Right renal pelvis (tissue), 4 donors: ENCODE measurements at places on chromosomes 4 and X.

DNA sequence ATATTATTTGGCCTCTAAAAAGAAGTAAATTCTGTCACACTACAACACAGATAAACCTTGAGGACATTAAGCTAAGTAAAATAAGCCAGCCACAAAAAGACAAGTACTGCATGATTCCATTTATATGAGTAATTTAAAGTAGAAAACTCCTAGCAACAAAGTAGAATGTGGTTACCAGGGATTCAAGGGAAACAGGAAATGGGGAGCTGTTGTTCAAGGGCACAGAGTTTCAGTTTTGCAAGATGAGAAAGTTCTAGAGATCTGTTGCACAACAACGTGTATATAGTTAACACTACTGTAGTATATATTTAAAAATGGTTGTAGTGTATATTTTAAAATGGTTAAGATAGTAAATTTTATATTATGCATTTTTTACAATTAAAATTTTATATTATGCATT is 25.4 kb downstream of the SEC31A start:
- no peak for DNase-seq

- DNase-seq, result no peak
Observed at GRCh38 chrX:27675493-27675892, 85.3 kb downstream of the DCAF8L2 start.

DNA sequence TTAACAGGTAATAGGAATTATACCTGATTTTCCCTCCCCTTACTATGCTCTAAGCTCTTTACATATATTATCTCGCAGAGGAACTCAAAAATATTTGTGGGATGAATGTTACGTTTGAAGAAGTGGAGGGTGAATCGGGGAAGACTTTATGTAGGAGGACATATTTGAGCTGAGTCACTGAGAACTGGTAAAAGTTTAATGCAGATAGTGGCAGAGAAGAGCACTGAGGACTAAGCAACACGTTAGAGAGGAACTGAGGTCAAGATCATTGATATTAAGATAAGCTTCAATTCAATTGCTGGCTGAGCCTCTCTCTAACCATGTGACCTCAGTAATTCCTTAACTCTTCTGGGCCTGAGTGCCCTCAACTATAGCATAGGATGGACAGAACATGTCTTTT is 26.4 kb upstream of the ELOVL6 start:
- DNase-seq, result no peak

DNA sequence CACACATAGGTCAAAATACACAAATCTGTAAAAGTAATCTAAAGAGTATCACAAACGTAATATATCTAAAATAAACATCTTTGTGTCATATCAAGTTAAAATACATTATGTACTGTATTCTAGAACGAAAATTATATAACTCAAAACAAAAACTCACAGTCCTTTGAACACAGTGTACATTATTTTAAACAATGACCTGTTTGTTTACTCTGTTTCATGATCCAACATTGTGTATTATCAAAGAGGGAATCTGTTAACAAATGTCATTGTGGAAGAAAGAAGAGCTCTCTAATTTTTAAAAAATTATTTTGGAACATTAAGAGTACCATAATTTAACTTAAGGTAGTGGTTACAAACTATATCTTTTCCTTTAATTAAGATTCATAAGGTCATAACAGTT is 144.1 kb downstream of the FRYL start:
- DNase-seq, result no peak

- DNase-seq, result no peak
Observed at GRCh38 chrX:20980426-20980825, 393.8 kb upstream of the CNKSR2 start.

- DNase-seq, result no peak
Observed at GRCh38 chr4:151022586-151022985, 7.5 kb upstream of the LRBA start.

DNA sequence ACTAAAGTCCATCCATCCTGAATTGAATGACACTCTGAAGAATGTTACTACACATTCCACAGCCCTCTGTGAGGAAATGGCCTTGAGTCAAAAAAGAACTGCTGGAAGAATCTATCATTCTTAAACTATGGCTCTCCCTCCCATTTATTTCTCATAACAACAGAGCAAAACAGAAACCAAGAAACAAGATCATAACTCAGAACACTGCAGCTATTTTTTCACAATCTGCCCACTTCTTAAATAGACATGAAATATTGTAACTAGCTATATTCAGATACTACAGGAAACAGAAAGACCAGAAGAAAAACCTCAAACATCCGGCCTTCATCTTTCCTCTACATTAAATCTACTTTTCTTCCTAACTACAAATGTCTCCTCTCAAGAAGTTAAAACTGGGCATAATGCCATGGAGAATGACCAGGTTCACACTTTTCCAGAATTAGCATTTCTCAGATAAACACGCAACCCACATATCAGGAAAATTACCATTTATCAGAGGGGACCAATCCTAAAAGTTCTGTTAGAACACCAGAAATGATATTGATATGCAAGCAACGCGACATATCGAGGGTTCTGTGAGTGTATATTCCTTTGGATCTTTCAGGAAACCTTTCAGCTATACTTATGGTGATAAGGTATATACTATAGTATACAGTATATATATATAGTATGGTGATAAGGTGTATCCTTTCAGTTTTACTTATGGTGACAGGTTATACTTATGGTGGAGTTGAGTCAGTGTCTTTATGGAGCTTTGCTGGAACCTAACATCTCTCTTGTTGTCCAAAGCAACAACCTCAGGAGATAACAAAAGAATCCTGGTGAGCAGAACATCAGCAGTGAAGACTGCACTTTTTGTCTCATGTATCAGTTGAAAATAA is 60.4 kb upstream of the IRF2 start:
- DNase-seq, result no peak

GRCh38 chrX:27599928-27600327 is 9.8 kb downstream of the DCAF8L2 start:
- no peak for DNase-seq

- no peak for DNase-seq
Observed at GRCh38 chrX:153861151-153861550, 24.8 kb downstream of the L1CAM start.

- DNase-seq, result no peak
Observed at GRCh38 chr4:2163311-2163821, 78.6 kb downstream of the HAUS3 start.

DNA sequence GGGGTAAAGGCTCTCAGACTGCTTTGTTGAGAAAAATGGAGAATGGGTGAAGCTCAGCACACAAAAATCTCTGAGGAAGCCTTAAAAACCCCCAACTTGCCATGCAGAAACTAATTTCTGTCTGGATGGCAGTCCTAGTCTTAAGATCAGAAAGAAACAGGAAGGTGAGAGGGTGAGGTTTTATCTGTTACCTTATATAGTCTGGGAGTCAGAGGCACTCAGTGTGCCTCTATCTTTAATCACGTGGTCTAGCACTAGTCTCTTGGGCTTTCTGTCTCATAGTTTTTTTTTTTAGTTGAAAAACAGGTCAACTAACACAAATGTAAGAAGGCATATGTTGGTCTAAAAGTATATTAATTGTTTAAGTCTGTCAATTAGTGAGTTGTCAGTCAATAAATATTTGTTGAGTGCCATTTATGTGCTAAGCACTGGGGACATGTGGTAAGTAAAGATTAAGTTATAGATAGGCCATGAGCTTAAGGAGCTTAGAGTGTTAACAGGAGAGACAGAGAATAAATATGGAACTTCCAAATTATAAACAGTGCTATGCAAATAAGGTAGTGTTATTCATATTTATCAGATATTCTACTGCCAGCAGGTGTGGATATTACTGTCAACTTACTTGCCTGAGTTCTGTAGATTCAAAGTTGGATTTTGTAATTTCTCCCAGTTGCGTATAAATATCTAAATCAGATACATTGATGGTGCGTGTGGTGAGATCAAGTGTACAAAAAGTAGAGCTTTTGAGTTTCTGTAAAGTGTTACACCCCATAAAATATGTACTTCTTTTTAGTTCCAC is 7.0 kb downstream of the CYBB start:
- no peak for DNase-seq

- no peak for DNase-seq
Observed at GRCh38 chrX:149568701-149569296, 18.5 kb downstream of the MAGEA9B start.

DNA sequence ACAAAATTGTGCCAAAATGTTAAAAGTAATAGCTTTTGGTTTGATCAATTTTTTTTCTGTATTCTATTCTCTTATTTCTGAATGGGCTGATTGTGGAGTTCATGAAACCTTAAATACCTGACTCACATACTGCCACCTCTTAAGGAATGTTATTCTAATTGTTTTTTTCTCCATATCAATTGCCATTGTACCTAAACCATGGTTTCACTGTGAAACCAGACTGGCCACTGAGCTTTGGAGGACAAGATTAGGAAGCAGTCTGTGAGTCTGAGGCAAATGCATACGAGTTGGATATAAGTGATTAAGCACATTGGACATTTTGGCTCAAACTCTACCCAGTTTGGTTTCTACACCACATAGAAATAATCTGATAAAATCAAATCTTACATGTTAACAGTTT is 184.0 kb downstream of the IQCM start:
- no peak for DNase-seq

DNA sequence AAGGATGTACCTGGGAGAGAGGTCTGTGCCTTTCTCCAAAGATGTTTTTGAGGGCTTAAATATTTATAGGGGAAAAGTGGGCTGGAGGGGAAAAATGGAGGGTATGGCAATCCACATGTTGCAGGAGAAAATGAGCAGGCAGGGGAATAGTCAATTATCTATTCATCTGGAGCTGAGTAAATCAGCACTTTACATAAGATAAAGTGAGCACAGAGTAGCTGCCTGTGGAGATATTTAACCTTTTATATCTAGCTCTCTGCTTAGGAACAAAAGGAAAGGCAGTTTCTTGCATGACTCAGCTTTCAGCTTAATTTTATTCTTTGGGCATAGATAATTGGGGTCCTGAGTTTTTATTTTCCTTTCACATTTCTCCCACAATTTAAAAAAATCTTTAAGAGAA is 93.6 kb upstream of the NPY2R start:
- no peak for DNase-seq

DNA sequence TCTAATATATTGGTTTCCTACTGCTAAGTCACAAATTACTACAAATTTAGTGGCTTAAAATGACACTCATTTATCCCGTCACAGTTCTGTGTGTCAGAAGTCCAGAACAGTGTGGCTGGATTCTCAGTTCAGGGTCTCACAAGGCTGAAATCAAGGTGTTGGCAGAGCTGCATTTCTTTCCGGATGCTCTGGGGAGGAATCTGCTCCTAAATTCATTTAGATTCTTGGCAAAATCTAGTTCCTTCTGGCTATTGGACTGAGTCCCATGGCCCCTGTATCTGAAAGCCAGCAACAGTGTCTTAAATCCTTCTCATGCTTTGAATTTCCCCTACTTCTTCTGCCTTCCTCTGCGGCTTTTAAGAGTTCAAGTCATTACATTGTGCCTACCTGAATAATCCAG is 103.1 kb upstream of the BMP3 start:
- no peak for DNase-seq
